ENCODE measurements at places on chromosomes 1 and 21.

DNA sequence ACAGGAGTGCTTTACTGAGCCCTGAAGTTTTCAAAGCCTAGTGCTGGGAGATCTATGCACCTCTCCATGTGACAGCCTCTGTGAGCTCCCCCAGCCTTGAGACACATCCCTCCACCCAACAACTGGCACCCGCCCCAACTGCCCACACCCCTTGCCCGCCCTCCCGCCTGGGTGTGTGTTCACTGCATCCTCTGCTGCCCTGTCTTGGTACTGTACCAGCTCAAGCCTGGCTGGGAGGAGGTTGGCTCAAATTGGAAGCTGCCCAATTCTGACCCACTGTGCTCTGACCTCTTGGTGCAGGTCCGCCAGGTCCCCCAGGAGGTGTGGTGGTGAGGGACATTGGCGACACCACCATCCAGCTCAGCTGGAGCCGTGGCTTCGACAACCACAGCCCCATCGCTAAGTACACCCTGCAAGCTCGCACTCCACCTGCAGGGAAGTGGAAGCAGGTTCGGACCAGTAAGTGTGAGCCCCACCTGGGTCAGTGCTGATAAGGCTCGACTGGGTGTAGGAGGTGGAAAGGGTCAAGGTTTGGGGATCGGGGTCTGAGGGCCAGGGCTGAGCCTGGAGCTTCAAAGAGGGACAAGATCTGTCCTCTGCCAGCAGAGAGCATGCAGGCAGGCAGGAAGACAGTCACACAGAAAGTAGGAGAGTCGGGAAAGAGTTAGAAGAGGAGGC is 18.0 kb downstream of the TMEM81 start:
- DNase-seq = peak; percentile 53

DNA sequence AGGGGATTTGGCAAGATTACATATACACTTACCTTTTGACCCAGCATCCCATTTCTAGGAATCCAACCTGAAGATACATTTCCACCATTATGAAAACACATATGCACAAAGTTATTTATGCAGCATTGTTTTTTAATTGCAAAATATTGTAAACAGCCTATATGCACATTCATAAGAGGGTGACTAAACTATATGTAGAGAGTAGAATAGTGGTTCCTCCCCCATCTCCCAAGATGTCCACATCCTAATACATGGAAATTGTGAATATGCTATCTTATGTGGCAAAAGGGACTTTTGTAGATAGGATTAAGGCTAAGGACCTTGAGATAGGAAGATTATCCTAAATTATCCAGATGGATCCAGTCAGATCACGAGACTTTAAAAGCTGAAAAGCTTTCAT is 91.6 kb downstream of the CLEC20A start:
- DNase-seq = no peak

DNA sequence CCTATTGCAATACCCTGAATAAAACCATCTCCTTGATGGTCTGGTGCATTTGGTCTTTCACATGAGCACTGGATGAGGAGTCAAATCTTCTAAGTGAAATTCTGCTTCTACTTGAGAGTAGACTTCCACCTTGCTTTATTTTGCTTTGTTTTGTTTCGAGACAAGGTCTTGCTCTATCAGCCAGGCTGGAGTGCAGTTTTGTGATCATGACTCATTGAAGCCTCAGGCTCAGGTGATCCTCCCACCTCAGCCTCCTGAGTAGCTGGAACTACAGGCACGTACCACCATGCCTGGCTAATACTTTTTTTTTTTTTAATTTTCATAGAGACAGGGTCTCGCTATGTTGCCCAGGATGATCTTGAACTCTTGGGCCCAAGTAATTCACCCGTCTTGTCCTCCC is 65.8 kb upstream of the F3 start:
- peak; percentile 37 for DNase-seq

DNA sequence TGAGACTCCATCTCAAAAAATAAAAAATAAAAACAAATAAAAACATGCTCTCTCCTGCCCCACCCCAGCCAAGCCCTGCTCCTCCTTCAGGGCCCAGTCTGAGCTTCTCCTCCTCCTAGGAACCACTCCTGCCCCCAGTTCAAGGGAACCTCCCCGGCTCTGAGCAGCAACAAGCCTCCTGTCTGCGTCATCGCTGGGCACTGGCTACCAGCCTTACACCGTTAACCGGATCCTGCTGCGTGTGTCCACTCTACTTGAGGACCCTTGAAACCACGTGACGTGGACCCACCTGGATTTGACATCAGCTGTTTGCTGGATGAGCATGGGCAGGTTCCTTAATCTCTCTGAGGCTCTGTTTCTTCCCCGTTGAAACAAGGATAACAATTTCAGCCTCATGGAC is 1.6 kb upstream of the TAS1R2 start:
- DNase-seq = peak; percentile 38

GRCh38 chr21:45050345-45050796 is 24.0 kb upstream of the ADARB1 start:
- no peak for DNase-seq

DNA sequence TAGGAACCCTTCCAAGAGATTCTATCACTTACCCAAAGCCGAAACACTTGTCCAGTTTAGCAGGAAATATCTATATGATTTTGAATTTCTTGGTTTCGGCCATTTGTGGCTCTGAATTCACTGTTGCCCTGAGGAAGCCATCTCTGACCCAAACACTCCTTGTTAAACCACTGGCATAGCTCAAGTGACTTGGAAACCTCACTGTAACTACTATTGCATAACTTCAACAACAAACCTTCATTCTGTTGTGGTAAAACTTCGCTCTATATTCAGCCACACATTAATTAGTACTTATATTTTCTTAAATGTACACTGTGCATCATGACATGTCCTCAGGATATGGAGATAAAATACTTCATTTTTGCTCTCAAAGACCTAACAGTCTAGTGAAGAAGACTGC is 63.2 kb downstream of the ST6GALNAC3 start:
- no peak for DNase-seq

Measured in DMS53 (cell line).